Hematopoietic multipotent progenitor cell treated with erythropoietin and hydrocortisone succinate and interleukin-3 and kit ligand, for 17 days (in vitro differentiated cells): ENCODE measurements at places on chromosomes 7 and 10.

DNA sequence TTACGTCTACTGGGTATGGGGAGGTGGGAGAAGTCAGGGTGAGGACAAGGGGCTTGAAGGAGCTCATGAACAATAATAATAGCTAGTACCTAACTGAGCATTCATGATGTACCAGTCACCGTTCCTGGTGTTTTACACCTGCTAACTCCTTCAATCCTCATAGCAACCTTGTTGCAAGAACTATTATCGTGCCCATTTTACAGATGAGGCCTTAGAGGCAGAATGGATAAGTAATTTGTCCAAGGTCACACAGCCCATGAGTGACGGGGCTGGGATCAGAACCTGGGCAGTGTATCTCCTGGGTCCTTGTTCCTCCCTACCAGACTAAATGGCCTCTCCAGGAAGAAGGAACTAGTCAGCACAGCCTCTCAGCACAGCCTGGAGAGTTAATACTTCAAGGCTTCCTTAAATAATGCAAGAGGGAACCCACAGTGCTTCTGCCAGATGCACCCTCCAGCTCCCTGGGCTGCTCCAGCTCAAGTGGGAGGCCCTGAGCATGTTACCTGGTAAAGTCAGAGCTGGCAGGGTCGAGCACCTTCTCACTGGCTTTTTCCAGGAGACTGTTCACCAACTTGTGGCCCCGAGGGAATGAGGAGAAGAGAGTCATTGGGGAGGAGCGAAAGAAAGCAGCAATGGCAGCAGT lies 28.8 kb downstream of the RRP12 start:
- DNase-seq: no peak

DNA sequence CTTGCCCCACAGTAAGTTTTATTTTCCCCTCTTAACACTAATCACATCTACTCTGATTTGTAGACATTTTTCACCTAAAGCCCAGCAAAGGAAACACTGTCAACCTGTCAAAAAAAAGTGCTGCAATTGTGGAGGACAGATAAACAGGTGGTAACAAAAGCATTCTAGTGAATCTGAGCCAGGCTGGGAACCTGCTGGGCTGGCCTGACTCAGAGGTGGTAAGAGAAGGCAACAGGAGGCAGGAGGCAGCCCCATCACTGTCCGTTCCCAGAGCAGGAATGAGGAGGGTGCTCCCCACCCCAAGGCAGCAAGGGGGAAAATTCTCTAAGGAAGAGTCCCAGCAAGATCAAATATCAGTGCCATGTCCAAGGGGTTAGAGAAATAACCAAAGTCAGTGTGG lies 19.5 kb upstream of the HERPUD2 start:
- no peak for DNase-seq

GRCh38 chr10:117892681-117893220 lies 154.0 kb downstream of the RAB11FIP2 start:
- no peak for DNase-seq

- no peak for DNase-seq
These were observed 44.3 kb downstream of the NOD1 start for GRCh38 chr7:30434140-30434799.

- DNase-seq: no peak
These were observed 33.8 kb upstream of the LOXL4 start for GRCh38 chr10:98301664-98302319.

DNA sequence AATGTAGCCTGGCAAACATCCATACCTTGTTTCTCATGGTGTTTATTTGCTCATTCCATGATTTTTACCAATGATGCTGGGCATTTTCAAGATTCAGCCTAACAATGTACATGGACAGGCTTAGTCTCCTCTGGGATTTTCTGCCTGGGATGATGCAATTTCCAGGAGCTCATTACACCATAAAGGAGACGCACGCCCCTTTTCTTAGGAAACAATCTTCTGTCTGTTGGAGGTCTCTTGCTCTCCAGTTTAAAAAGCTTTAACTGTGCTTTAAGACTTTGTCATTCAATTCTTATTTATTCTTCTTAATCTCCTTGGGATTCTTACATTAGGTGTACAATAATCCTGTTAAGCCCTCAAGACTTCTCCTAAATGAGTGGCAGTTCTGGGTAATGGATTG lies 150.3 kb upstream of the NRP1 start:
- no peak for DNase-seq

DNA sequence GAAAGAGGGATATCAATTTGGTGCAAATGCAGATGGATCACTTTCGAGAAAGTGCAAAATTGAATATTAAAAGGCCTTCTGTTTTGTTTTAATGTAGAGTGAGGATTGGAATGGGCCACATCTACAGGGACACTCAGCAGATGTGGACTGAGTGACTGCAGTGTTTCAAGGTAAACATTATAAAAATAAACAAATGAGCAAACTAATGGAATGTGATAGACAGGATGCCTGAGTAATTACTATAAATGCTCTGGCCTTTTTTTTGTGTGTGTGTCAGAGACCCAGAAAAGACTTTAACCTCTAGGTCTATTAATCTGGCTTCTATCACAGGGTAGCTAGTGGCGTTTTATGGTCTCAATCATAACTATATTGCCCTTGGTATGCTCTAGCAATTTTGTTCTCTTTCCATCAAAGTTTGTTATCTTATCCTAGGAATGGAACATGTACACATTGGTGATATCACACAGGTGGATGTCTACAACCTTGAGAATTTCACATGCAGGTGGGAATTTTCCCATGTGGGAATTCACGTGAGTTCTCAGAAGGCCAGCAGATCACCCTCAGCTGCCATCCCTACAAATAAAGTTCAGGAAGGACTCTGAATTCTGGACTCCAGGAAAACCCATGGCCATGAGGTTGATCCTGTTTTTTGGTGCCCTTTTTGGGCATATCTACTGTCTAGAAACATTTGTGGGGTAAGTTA lies at the start of gene CPA2:
Gene CPA2 (plus strand): TSS at position 606 of the 703 bp plus-strand sequence. CDS start 19 bp downstream, at position 625.
- DNase-seq: no peak
